ENCODE measurements at places on chromosomes 5 and 9. TPM values are rescaled to one million over a fixed set of nuclear protein-coding genes. Genes with fewer than 3 reads are reported as not detected.

GLDC gene
- total RNA-seq: 4.1 TPM

INSL4 gene
- not detected for total RNA-seq

PCDHB5 gene
- not detected for total RNA-seq

TTC23L gene
- total RNA-seq: 0.57 TPM

PCDHGC5 gene
- total RNA-seq: not detected

GARIN3 gene
- total RNA-seq: 0.25 TPM

HDHD3 gene
- total RNA-seq: 13.8 TPM

SPATA31E1 gene
- total RNA-seq: not detected

TAS2R1 gene
- not detected for total RNA-seq

NMRK1 gene
- 10.5 TPM for total RNA-seq

All from activated CD8-positive, alpha-beta memory T cell treated with anti-CD3 and anti-CD28 coated beads for 36 hours (primary cell).